ENCODE measurements at places on chromosomes 12 and 14.

- peak; percentile 2 for DNase-seq
These were observed at the start of gene PLEKHG7 for GRCh38 chr12:92702754-92703679. TSS of gene PLEKHG7 (plus strand) at chr12:92702989. CDS start at chr12:92706632, 3,643 bp downstream.

- DNase-seq, result no peak
These were observed 235.6 kb downstream of the DACT1 start for GRCh38 chr14:58873228-58873953.

GRCh38 chr12:75720812-75721641 is 209.6 kb upstream of the KRR1 start:
- DNase-seq, result no peak

DNA sequence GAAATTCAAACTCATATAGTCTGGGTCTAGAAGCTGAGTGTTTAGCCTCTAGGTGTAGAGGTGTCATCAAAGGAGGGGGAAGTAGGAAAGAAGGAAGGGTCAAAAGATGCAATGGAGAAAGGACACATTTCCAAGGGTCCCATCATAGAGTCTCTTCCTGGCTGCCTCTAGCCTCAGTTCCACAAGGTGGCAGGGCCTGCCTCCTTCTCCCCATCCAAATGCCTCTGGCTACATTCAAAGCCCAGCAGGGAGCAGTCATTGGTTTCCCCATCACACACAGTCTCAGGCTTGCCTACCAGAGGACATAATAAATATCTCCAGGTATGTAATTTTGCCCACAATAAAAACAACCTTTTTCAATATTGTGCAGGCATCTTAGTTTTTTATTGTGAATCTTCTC is 2.1 kb upstream of the CCT2 start:
- DNase-seq, result no peak

DNA sequence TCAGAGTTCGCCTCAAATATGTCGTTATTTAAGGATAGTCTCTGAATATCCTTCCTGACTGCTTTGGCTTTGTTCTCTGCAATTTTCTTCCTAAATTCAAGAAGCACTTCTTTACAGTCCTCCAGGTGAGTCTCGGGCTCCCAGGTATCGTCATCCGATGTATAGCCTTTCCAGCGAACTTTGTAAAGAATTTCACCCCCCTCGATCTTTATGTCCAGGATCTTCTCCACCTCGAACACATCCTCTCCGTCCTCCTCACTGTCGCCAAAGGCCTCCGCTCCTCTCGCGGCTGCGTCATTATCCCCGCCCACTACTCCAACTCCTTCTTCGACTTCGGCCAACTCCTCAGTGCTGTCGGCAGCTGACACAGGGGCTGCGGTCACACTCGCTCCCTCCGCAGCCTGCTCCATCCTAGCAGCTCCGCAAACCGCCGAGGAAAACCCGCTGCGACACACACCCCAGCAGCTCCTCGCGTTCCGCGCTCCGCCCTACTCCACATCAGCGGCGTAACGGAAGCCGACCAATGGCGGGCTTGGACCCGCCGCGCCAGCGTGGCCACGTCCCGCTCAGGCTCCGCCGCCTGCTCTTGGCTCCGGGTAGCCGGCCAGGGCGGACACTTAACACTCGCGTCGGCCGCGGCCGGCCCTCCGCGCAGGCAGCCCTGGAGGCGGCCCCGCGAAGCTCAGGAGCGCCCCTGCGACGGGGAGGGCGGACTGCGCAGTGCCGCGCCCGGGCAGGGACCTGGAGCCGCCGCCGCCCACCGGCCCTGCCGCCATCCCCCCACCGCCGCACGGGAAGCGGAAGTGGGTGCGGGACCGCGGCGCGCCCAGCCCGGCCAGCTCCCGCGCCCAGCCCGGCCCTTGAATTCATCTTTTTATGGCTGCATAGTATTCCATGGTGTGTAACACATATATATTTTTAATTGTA is 4.1 kb downstream of the CD163L1 start:
- no peak for DNase-seq

- no peak for DNase-seq
These were observed 15.4 kb downstream of the RASAL1 start for GRCh38 chr12:113119980-113120669.

- no peak for DNase-seq
These were observed 306.8 kb upstream of the G2E3 start for GRCh38 chr14:30252151-30252550.

DNA sequence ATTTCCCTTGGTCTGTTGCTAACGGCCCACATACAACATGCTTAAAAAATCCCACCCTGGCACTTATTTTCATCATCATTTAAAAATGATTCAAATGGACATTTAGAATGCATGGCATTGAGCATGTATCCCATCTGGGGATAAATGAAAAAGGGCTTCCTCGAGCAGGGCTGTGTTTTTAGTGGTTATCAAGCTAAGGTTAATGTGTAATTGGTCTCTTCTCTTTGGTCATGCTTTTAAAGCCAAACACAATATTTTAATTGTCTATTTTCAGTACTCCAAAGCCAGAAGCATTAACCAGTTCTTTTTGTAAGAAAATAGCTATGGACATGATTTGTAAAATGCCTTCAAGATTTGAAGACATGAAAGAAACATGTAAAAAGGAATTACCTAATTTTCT is 1.9 kb upstream of the TRHDE start:
- DNase-seq, result no peak

DNA sequence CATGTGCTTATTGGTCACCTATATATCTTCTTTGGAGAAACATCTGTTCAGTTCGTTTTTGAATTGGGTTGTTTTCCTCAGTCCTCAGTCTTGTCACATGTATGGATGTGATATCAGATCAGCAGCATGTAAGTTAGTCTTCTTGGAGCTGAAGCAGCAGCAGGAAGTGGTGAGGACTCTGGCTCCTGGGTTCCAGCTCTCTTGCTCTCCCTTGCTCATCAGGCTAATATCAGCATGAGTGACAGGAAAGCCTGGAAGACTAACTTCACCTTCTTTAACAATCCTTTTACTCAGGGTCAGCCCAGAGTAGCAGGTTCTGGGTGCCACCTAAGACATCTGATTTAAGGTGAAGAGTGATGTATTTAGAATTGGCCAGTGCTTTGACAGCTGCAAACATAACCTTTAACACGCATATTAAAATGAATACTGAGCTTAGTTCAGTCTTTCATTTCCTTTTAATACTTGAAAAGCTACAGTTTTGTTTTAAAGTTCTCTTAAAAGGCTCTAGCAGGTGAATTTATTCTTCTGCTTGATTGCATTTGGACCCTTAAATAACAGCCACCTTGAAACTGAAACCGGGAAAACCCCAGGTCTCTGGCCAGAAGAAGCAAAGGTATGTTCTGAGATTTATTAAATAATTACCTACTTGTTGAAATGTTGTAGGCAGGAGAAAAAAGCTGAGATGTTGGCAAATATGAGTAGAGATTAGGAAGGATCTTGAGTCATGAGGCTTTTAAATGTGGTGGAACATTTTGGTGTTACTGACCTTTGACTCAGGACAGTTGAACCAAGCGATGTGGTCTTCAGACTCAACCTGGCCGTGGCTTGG is 54.3 kb downstream of the DRAM1 start:
- no peak for DNase-seq

GRCh38 chr12:125696054-125696453 is 630.8 kb downstream of the AACS start:
- DNase-seq, result no peak

DNA sequence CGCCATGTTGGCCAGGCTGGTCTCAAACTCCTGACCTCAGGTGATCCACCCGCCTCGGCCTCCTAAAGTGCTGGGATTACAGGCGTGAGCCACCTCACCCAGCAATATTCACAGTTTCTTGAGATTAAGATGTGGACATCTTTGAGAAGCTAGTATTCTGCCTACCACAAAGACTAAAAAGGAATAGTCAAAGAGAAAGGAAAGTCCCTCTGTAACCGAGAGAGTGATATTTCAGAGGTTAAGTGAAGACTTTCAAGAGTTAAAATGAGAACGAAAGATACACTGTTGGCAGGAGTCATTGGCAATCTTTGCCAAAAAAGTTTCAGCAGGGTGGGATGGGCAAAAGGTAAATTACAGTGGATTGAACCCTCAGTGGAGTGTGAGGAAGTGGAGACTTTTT is 15.6 kb downstream of the DGKA start:
- no peak for DNase-seq

- DNase-seq, result peak; percentile 50
These were observed 94.9 kb downstream of the NAV3 start for GRCh38 chr12:77925536-77926108.
